ENCODE measurements at places on chromosomes 12 and 14. TPM values are rescaled to one million over a fixed set of nuclear protein-coding genes. Genes with fewer than 3 reads are reported as not detected.

The PMEL gene
- total RNA-seq, result not detected

- DNase-seq, result no peak
Observed at GRCh38 chr12:78155546-78155945, 324.9 kb downstream of the NAV3 start.

GRCh38 chr12:107650977-107651376 is 34.6 kb upstream of the PWP1 start:
- DNase-seq, result no peak

DNA sequence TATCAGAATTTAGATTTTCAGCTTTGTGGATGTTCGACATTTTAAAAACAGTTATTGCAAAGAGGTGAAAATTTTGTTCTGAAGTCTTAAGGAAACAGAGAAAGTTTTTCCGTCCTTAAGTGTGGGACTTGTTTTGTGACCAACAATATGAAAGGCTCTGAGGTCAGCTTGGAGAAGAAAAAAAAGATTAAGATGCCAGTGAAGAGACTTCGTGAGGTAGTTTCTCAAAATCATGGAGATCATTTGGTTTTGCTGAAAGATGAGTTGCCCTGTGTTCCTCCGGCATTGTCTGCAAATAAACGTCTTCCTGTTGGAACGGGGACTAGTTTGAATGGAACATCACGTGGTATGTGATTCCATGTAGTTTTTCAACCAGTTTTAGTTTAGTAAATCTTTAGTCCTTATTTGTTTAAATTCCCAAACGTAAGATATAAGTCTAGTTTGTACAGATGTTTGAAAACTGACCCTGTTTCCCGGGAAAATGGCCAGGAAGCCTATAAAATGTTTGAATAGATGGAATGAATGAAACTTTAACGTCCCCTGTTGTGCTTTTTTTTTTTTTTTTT is 682 bp downstream of the KIAA0586 start:
- DNase-seq, result peak; percentile 38

DNA sequence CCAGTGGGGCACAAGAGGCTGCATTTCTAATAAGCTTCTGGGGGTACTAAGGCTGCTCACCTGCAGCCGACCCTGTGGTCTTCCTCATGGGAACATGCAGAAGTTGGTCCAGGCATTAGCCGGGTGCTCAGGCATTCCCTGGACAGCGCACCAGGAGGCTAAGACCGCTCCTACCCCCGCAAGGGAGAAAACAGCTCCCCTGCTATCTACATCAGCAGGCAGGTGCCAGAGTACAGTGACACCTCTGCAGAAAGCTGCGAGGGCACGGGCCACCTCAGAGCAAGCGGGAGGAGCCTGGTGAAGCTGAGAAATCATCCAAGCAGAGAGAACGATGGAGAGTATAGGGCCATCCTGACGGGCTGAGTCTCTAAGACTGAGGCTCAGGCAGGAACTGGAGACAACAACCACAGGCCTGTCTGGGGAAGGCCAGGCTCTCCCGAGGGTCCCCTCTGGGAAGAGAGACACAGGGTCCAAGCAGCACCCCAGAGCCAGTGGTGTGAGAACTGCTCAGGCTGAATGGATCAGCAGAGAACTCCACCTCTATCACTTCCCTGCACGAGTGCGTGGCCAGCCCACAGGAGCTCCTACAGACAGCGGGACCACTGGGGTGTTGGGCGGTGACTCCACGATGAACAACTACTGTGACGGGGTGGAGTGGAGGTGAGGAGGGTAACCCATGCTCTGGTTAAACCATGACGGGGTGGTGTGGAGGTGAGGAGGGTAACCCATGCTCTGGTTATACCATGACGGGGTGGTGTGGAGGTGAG is 62.1 kb downstream of the AMN start:
- no peak for DNase-seq

DNA sequence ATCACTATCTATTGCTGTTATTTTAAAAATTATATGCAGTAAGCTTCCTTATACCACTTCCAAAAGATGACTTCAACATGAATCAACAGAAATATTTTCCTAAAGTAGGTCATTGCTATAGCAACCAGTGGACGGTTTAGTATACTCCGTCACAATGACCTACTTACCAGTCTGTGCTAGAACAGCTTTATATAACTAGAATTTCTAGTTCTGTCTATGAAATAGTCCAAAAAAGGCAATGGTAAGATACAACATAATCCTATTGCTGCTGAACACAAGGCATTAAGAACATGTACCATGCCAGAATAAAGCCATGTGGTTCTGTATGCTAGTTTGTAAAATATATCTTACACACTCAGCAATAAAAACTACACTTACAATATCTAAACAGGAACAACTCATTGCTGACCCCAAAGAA is 40.7 kb upstream of the MTERF2 start:
- DNase-seq, result no peak

Data from activated CD4-positive, alpha-beta T cell treated with anti-CD3 and anti-CD28 coated beads, Interleukin-2, amount 10 ng/mL, durations not matched to agents 7 days and 5 days (primary cell).